ENCODE measurements at places on chromosomes 7 and 10.
A peak's percentile ranks its signal among the peaks of the same experiment; 100 is the strongest.

- peak; percentile 4 for DNase-seq
Observed at GRCh38 chr10:57624856-57625592, 642.7 kb downstream of the IPMK start.

GRCh38 chr7:44617225-44617890 is 10.9 kb downstream of the OGDH start:
- DNase-seq, result no peak

DNA sequence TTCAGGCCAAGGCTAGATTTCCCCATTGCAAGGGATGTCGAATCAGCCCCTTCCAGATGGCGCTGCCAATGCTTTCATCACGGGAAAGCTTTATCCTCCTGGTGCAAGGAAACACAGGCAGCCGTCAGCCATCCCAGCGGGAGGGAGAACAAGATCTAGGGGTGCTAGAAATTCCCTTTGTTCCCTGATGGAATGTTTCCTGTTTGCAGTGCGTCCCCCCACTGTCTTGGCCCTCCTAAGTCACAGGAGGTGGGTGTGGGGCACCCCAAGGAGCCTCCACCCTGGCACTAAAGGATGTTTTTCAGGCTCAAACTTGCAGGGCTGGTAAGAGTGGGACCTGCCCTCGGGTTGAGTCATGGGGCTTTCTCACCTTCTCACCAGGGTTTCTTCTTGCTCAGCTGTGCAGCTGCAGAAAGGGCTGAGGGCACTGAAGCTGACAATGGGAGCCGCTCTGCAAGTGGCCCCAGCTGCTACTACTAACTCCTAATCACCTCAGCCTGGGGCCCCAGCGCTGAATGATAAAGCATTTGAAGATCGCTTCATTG is 103.6 kb downstream of the PRPF18 start:
- peak; percentile 84 for DNase-seq

- DNase-seq, result no peak
Observed at GRCh38 chr10:106559442-106559841, 605.1 kb downstream of the SORCS1 start.

DNA sequence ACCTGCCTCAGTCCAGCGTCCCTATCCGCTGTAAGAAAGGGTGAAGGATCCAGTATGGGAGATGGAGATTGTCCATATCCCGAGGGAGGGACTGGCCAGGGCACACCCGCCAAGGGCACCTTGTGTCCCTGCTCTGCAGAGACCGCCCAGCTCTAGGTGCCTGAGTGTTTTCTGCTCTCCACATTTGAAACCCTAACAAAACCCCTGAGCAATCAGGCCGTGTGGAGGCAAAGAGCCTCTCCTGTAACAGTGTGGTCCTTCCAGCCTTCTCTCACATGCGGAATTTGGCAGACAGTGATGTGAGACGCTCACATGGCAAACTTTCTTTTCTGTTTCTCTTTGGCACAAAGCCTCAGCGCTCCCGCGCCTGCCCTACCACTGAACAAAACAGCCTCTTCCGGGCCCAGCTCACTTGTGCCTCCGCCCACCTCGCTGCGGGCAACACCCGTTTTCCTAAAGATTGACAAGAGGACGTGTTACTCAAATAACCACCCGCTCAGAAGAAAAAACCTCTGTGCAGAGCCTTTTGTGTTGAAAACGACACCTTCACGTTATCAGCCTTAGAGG is 514.8 kb downstream of the DNAJB6 start:
- DNase-seq, result peak; percentile 28

GRCh38 chr10:83724471-83725241 is 414.7 kb upstream of the GHITM start:
- no peak for DNase-seq

DNA sequence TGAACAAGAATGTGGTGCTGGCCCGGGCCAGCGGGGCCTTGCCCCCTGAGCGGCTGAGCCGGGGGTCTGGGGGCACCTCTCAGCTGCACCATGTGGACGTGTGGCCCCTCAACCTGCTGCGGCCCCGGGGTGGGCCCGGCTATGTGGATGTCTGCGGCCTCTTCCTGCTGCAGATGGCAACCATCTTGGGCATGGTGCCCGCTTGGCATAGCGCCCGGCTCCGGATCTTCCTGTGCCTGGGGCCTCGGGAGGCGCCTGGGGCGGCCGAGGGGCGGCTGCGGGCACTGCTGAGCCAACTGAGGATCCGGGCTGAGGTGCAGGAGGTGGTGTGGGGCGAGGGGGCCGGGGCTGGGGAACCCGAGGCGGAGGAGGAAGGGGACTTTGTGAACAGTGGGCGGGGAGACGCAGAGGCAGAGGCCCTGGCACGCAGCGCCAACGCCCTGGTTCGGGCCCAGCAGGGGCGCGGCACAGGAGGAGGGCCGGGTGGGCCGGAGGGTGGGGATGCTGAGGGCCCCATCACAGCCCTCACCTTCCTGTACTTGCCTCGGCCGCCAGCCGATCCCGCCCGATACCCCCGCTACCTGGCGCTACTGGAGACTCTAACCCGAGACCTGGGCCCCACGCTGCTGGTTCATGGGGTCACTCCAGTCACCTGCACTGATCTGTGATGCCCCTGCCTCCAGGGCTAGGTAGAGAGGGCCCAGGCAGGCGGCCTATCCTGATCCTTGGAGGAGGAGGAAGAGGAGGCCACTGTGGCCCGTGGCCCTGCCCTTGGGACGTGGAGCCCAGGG is 1.1 kb upstream of the TRIP6 start:
- peak; percentile 67 for DNase-seq

- no peak for DNase-seq
Observed at GRCh38 chr7:73613954-73614735, 10.2 kb downstream of the MLXIPL start.

DNA sequence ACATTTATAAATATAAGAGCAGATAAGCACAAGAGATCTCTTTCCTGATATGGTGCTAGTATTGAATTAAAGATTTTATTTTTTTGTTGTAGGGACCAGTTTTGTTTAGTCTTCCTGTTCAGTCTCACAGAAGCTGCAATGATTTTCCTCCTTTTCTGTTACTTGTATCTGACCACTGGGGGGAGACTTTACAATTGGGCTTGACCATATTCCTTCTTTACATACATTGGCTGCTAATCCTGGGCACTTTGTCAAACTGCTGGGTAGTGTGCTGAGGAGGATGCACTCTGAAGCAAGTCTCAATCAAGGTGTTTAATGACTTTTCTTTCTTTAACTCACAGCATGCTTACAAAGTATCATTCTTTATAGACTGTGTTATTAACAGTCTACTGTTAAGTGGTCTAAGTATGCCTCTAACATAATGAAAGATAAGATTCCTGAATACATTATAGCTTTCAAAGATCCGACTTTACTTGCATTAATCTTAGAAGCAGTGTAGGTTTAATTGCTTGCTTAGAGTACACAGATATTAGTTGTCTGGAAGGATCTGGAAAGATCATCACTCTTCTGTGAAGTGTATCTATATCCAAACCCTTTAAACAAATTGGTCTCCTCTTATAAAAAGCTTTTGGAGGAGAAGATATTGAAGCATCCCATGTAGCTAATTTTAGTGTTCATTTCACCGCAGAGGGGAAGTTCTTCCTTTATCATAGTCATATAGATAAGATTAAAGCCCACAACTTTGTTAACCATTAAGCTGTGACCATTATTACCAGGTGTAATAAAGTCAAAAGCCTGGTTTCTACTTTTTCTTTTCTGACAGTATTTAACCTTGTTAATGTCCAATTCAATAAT is 3.1 kb downstream of the PALS2 start:
- DNase-seq, result peak; percentile 72

GRCh38 chr10:66836057-66836456 is 89.8 kb upstream of the LRRTM3 start:
- no peak for DNase-seq

DNA sequence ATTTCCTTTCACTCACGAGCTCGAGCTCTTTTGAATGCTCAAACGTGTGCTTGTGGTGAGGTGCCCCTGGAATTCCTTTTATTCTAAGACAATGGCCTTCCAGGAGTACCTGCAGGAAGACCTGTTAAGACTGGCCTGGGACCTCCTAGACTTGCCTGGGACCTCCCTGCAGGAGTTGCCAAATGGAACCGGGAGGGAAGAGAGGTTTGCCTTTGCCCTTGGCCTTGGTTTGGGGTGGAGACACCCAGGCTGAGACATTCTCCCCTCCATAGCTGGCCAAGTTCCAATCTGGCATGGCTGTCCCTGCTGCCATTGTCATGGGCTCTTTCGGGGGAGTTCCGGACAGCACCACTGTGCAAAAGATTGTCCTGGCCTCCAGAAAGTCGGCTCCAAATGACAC is 39.7 kb downstream of the DNAJB12 start:
- no peak for DNase-seq

DNA sequence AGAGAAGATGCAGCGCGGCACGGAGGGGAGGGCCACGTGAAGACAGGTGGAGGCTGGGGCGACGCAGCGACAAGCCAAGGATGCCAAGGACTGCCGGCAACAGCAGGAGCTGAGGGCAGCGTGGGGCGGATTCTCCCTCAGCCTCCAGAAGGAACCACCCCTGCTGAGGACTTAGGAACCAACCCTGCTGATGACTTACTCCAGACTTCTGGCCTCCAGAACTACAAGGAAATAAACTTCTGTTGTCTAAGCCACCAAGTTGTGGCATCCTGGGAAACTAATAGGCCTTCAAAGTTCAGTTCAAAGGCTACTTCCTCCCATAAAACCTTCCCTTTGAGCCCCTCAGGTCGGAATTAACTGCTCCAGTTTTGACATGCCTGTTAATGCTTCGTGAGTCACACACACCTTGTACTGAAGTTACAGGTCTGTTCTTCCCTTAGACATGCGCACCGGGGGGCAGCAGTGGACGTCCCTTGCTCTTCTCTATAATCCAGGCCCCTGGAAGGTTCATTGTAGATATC is 88.4 kb upstream of the RHEB start:
- DNase-seq, result peak; percentile 58

DNA sequence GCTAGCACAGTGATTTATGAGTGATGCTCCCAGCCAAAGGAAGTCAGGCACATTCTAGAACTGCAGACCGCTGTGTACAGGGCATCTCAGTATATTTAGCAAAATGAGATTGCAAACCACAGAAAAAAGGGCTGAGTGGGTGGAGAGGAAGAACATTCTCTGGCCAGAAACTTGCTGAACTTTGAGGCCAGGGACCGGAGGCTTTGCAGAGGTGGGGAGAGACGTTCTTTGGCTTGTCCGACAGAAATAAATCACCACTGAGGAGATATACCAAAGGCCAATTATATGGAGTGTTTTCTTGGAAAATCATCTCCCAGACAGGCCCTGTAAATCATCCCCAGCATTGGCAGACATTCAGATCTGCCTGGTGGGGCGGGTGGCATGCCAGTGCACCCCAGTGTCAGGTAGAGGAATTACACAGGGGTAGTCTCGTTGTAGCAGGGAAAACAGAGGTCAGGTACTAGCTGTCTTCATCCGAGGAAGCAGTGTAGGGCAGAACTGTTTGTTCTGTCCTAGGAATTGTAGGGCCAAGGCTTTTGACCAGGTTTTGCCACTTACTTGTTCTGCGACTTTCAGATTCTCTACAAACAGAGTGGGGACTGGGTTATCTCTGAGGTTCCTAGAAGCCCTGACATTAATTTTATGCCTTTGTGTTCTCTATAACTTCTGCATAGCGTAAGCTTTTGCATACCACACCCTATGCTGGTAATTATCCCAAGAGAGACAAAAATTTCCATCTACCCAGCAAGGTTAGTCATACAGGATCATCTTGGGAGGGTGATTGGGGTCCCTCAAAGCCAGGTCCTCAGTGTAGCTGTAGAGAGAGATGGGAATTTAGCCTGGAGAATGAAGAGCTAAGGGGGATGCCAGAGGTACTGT is 655.6 kb downstream of the LRMDA start:
- DNase-seq, result peak; percentile 72

Data from RWPE1 (cell line).